ENCODE measurements at places on chromosomes 16 and 17.

DNA sequence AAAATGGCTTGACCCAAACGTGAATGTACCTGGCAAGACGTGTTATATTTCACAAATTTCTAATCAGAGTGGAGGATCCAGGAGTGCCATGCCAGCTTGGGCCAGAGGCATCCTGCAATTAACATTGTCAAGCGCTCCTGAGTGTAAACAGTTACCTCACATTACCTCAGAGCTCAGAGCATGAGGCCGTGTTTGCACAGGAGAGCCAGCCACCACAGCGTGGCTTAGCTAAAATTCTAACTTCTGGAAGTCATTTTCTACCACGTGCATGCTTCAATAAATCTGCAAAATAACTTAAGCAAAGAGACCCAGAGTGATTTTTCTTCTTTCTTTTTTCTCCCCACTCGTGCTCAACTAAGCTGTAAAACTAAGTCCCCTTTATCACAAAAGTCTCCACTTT lies 769.0 kb downstream of the KCNJ2 start:
- no peak for DNase-seq
- H3K27ac ChIP-seq = no peak overlapping the region
- no peaks in the 10 kb centered on the region for H3K36me3 ChIP-seq
- no peaks in the 10 kb centered on the region for H3K4me1 ChIP-seq
- H3K27me3 ChIP-seq = no peaks in the 10 kb centered on the region

DNA sequence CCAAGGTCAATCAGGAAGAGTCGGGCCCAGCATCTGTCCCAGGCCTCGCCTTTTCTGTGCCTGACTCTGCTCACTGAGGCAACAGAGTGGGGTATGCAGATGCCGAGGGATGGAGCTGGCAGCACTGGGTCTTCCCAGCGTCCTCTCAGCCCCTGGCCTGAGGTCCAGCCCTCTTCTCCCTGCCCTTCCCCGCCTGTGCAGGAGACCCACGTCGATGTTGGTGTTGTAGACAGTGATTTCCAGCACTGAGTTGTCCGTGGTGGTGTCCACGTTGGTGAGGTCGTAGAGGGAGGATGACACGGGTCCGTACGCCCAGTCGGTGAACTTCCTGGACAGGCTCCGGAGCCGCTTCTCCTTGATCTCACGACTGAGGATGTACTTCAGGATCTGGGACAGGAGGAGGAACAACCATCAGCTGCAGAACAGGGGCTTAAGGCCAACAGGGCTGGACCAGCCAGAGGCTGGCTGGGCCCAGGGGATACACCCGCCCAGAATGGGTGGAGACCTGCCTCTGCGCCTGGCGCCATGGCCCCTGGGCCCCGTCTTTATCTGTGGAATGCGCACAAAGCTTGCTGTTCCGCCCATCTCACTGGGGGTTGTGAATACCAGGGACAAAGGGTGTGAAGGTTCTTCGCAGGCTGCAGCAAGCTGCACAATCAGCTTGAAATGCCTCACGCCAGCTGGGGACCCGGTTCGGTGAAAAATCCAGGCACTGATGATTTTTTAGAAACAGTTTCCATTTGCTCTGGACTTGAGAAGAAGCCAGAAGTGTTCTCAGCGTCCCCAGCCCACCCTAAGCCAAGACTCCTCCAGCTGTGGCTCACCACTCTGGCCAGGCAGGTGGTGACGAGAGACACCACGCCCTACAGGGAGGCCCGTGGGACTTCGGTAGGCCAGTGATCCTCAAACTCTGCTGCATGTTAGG lies 27.5 kb downstream of the TRPV3 start:
- peaks cover 7% of the 10 kb centered on the region for H3K4me1 ChIP-seq
- peak; percentile 85 for DNase-seq
- H3K36me3 ChIP-seq = no peaks in the 10 kb centered on the region
- H3K27me3 ChIP-seq = no peaks in the 10 kb centered on the region

GRCh38 chr17:64777415-64778239 lies 115.5 kb upstream of the SMURF2 start:
- DNase-seq = no peak
- no peak overlapping the region for H3K27ac ChIP-seq
- H3K4me3 ChIP-seq = no peak overlapping the region
- H3K27me3 ChIP-seq = peaks cover 66% of the 10 kb centered on the region
- H3K36me3 ChIP-seq = no peaks in the 10 kb centered on the region
- H3K4me1 ChIP-seq = peaks cover 11% of the 10 kb centered on the region

DNA sequence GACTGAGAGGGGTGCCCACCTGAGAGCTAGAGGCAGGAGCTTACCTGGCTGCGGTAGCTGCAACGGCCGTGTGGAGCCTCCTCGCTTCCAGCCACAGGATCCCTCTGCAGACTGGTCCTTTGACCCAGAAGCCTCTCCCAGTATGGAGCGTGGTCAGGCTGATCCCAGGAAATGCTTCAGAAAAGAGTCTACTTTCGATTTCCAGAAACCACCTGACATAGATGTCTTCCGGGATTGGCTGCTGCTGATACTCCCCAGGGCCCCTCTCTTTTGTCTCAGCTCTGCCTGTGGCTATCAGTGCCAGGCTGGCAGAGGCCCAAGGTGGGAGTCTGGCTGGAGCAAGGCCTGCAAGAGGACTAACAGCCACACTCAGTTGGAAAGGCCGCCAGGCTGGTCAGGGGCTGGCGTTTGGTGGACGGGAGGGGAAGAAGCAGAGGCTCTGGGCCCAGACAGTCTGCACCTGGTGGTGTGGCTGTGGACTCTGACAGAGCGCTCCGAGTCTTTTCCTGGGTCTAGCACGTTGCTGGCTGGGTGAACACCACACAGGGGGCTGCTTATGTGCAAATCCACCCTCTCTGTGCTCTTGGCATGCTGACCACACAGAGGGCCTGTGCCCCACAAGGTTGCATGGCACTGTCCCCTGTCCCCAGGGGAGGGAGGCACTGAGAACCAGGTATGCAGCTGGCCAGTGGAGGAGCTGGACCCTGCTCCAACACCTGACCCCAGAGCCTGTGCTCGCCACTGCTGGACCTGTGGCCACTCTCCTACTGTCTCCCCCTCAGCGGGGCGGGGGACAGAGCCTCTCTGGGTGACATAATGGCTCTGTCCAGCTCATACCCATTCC lies at the start of gene LGALS3BP:
LGALS3BP (minus strand) TSS at position 144 of the 844 bp plus-strand sequence. CDS start 2,732 bp downstream, outside the sequence.
- H3K36me3 ChIP-seq = no peaks in the 10 kb centered on the region
- DNase-seq = peak; percentile 78
- H3K27me3 ChIP-seq = no peaks in the 10 kb centered on the region

- H3K36me3 ChIP-seq = peaks cover 8% of the 10 kb centered on the region
- H3K4me1 ChIP-seq = peaks cover 20% of the 10 kb centered on the region
- no peak overlapping the region for H3K4me3 ChIP-seq
- DNase-seq = no peak
- no peaks in the 10 kb centered on the region for H3K27me3 ChIP-seq
Measured at GRCh38 chr16:48561960-48562393, 48.0 kb downstream of the N4BP1 start.

DNA sequence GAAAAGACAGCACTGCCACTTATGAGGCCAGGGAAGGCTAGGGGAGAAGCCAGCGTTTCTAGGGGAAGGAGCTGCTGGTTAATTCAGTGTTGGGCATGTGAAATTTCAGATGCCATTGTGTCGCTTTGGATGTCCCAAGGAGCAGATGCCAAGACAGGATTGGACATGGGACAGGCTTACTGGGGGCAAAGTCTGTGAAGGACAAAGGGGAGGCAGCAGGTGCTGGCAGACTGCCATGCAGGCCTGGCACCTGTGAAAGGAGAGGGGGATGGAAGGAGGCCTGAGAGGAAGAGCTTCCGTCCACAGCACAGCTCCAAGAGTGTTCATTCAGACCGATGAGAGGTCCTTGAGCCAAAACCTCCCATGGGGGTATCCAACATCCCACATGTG lies 255.5 kb upstream of the RPL38 start:
- DNase-seq = no peak
- H3K4me1 ChIP-seq = no peaks in the 10 kb centered on the region
- no peaks in the 10 kb centered on the region for H3K36me3 ChIP-seq
- H3K27ac ChIP-seq = no peak overlapping the region
- peaks cover 44% of the 10 kb centered on the region for H3K27me3 ChIP-seq

GRCh38 chr17:57187391-57187790 lies 68.9 kb upstream of the MSI2 start:
- H3K4me1 ChIP-seq = no peaks in the 10 kb centered on the region
- H3K27me3 ChIP-seq = no peaks in the 10 kb centered on the region
- H3K27ac ChIP-seq = no peak overlapping the region
- H3K4me3 ChIP-seq = no peak overlapping the region
- DNase-seq = no peak

DNA sequence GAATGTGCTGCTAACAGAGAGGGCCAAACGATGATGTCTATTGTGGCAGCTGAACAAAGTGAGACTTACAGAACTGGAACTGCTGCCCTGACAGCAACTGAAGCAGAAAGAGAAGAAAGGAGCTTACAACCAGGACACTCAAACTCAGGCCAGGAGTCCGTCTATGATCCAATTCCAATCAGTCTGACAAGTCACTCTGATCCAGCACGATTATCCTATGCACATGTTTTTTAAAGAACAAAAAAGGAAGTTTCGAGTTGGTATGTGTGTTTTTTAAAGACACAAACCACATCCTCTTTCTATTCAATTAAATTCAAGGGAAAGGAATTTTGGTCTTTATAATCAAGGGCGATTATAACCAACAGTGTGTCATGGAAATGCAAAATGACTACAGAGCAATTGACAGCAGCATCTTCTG lies 42.4 kb upstream of the MTMR4 start:
- H3K4me1 ChIP-seq = no peaks in the 10 kb centered on the region
- H3K27me3 ChIP-seq = no peaks in the 10 kb centered on the region
- no peaks in the 10 kb centered on the region for H3K36me3 ChIP-seq
- no peak overlapping the region for H3K27ac ChIP-seq
- H3K4me3 ChIP-seq = no peak overlapping the region

GRCh38 chr16:66405057-66405783 lies 21.9 kb upstream of the BEAN1 start:
- H3K4me1 ChIP-seq = peaks cover 22% of the 10 kb centered on the region
- H3K36me3 ChIP-seq = no peaks in the 10 kb centered on the region
- no peak overlapping the region for H3K4me3 ChIP-seq
- H3K27me3 ChIP-seq = peaks cover 6% of the 10 kb centered on the region

- H3K27ac ChIP-seq = no peak overlapping the region
- peaks cover 9% of the 10 kb centered on the region for H3K36me3 ChIP-seq
- H3K27me3 ChIP-seq = no peaks in the 10 kb centered on the region
- H3K4me3 ChIP-seq = no peak overlapping the region
Measured at GRCh38 chr17:20968913-20969616, 73.7 kb downstream of the USP22 start.

- DNase-seq = no peak
- no peaks in the 10 kb centered on the region for H3K4me1 ChIP-seq
- H3K27me3 ChIP-seq = no peaks in the 10 kb centered on the region
- no peak overlapping the region for H3K4me3 ChIP-seq
- H3K36me3 ChIP-seq = peaks cover 3% of the 10 kb centered on the region
Measured at GRCh38 chr16:47567321-47567720, 106.2 kb downstream of the PHKB start.

GRCh38 chr17:3827124-3827773 lies 18.8 kb downstream of the NCBP3 start:
- no peaks in the 10 kb centered on the region for H3K27me3 ChIP-seq
- H3K36me3 ChIP-seq = peaks cover 47% of the 10 kb centered on the region
- DNase-seq = peak; percentile 70
- H3K4me1 ChIP-seq = no peaks in the 10 kb centered on the region

- no peak overlapping the region for H3K27ac ChIP-seq
- no peak for DNase-seq
- no peaks in the 10 kb centered on the region for H3K27me3 ChIP-seq
- H3K4me1 ChIP-seq = no peaks in the 10 kb centered on the region
- H3K36me3 ChIP-seq = no peaks in the 10 kb centered on the region
- H3K4me3 ChIP-seq = no peak overlapping the region
Measured at GRCh38 chr16:23739516-23739915, 15.3 kb upstream of the CHP2 start.

DNA sequence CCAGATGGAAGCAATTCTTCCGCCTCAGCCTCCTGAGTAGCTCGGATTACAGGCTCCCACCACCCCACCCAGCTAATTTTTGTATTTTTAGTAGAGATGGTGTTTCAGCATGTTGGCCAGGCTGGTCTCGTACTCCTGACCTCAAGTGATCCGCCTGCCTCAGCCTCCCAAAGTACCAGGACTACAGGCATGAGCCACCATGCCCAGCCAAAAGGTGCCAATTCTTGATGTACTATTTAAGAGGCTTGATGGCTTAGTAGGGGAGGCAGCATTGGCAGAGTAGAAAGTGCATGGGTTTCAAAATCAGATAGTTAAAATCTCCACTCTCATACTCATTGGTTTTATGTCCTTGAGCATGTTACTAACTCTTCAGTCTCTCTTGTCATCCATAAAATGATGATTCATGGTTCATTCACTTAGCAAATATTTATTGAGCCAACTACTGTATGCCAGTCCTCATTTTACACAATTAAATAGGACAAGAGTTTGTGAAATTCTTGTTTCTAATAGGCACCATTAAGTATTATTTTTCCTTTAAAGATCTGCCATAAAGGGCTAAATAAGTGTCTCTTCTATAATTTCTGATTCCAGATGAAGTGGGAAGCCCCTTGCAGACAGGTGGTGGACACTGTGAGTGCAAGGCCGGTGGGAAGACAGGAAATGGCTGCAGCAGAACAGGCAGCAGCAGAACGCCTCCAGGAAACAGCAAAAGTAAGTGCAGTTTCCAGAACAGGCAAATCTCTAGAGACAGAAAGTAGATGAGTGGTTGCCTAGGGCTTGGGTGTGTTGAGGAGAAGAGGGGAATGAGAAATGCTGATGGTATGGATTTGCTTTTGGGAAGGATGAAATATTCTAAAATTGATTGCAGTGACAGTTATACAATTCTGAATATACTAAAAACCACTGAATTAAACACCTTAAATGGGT lies 8.2 kb upstream of the RPL27 start:
- peaks cover 57% of the 10 kb centered on the region for H3K36me3 ChIP-seq
- no peak for DNase-seq
- no peak overlapping the region for H3K4me3 ChIP-seq
- H3K27ac ChIP-seq = no peak overlapping the region
- no peaks in the 10 kb centered on the region for H3K4me1 ChIP-seq
- H3K27me3 ChIP-seq = no peaks in the 10 kb centered on the region

GRCh38 chr17:78329263-78330059 lies 30.4 kb downstream of the SOCS3 start:
- H3K4me3 ChIP-seq = no peak overlapping the region
- H3K27me3 ChIP-seq = no peaks in the 10 kb centered on the region
- H3K4me1 ChIP-seq = peaks cover 4% of the 10 kb centered on the region
- peak; percentile 72 for DNase-seq

DNA sequence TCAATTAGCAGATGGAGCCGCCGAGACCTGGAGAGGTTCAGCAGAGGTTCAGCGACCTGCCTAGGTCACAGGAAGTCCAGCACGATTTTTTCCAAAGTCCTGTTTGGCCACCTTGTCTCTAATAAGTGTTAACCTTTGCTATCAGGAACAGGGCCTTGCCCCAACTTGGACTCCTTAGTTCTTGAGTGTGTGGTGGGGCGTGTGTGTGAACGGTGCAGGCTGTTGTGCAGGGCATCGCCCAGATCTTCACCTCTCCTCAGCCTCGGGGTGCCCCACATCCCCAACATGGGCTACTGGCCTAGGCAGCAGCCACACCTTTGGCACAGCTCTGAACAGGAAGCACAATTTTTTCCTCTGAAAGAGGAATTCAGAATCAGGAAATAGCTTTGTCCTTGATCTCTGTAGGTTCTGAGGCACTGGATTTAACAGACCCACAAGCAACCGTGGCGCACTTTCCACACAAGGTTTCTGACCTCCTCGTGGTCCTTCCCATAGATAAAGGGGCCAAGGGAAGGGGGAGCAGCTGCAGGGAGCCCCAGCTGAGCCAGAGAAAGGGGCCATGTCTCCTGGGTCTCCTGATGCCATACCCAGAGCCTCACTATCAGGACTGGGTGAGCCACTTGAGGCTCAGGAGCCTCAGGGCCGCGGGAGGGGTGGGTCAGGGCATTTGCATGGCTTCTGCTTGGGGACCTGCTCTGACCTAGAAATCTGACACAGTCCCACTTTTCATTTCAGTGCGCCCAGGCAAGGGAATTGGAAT lies 10.4 kb downstream of the MPRIP start:
- H3K27me3 ChIP-seq = no peaks in the 10 kb centered on the region
- H3K27ac ChIP-seq = peak overlapping the region; percentile 22
- no peaks in the 10 kb centered on the region for H3K36me3 ChIP-seq
- no peak overlapping the region for H3K4me3 ChIP-seq
- peaks cover 12% of the 10 kb centered on the region for H3K4me1 ChIP-seq

Measured in cardiac muscle cell (in vitro differentiated cells and primary cell).